AG10803 (cell line): ENCODE measurements at places on chromosomes 2 and 18.

DNA sequence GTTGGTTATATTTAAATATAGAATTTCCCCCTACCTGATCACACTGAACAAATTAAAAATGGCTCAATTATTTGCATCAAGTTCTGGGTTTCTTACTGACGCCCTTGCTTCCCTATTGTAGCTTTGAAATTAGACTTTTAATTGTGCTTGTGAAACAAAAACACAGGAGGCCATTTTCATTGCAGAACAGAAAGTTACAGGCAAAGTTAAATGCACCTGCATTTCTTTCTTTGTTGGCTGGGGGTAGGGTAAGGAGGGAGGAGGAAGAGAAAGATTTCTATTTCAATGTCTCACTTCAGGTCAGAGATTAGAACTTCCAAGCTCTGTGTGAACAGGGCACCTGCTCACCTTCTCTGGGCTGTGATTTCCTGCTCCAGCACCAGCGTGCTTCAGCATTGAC lies 199.6 kb downstream of the BCL11A start:
- DNase-seq: no peak

- DNase-seq: peak; percentile 82
Observed at GRCh38 chr18:46152436-46152807, 48.2 kb downstream of the HAUS1 start.

GRCh38 chr2:24123195-24123921 lies at the start of the genes FAM228B and PFN4:
Gene FAM228B, plus strand, starts transcription at chr2:24123469. Its CDS starts 893 bp downstream, at chr2:24124362.
Gene PFN4, minus strand, starts transcription at chr2:24123334. Its CDS starts 799 bp downstream, at chr2:24122535.
- DNase-seq: peak; percentile 84

GRCh38 chr2:235445116-235445515 lies 48.7 kb upstream of the AGAP1 start:
- no peak for DNase-seq

- DNase-seq: no peak
Observed at GRCh38 chr2:152813351-152813750, 94.9 kb downstream of the ARL6IP6 start.

DNA sequence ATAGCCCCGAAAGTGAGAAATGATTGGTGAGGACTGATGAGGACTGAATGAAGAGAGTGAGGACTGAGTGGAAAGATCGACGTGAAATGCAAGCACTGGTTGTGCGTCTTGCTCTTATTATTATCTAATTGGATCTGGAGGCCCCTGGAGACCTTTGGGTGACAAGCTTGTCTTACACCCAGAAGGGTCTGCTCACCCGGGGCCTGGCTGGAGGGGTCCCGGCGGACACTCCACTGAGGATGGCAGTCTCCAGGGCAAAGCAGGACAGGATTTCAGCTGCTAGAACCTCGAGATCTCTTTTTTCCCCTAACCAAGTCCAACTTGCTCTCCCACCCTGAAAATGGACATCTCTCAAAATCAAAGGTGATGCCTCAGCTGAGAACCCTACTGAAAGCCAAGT lies 160.2 kb downstream of the MYT1L start:
- DNase-seq: no peak

- DNase-seq: no peak
Observed at GRCh38 chr2:73685764-73686438, 43.7 kb upstream of the NAT8 start.
